Stimulated activated CD4-positive, alpha-beta T cell treated with anti-CD3 and anti-CD28 coated beads, Interleukin-1b, Interleukin-23, amount 100 ng/mL, for 1 hour (primary cell): ENCODE measurements at places on chromosomes 16 and 17.

- DNase-seq, result no peak
Measured at GRCh38 chr17:42985225-42985624, 4.9 kb downstream of the RUNDC1 start.

GRCh38 chr17:1996800-1997288 is 28.3 kb downstream of the RTN4RL1 start:
- DNase-seq, result no peak

- DNase-seq, result no peak
Measured at GRCh38 chr17:43020030-43020621, 2.1 kb downstream of the VAT1 start.

DNA sequence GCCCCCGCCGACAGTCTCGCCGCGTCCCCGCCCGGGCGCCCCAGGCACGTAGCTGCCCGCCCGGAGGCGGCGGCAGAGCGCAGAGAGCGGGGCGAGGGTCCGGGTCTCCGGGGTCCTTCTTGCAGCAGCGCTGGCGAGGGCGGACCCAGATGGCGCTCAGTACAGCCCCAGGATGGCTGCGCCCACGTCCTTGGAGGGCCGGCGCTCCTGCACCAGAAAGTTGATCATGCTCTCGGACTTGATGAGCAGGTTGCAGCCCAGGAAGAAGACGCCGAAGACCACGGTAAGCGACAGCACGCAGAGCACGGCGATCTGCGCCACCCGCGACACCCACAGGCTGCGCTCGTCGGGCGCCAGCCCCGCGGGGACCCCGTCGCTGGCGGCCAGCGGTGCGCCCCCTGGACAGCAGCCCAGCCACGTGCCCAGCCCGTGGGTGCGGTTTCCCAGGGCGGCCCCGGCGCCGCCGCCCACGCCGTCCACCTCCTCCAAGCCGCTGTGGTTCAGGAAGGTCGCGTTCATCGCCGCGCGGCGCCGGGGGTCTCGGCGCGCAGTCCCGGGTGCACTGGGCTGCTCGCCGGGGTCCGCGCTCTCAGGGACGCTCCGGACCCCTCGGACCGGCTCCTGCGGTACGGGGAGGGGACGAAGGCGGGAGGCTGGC is 435 bp downstream of the RPRML start:
- DNase-seq, result no peak

DNA sequence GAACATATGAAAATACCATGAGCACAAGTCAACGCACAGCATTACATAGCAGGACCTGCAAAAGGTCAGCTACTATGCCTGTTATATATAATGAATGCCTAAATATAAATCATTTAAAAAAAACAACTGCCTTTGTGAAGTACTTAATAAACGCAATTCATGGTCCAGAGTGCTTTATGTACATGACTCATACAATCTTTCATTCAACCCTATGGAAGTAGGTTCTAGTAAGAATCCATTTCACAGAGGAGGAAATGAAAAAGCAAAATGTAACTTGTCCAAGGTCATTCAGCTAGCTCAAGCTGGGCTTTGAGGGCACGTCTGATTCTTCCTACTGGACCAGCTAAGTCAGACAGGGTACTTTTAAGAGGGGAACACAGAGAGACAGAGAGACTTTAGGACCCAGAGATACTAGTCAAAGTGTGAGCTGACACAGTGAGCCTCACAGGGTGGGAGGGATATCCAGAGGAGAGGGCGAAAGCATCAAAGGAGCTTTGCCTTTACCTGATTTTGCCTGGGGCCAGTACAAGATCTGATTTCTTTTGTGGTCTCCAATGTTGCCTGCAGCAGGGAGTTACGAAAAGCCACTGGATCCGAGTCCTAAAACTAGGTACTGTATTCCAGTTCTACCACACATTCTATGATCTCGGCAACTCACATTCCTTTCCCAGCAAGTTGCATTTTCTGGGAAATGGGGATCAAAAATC is 83.4 kb upstream of the ZFHX3 start:
- no peak for DNase-seq

GRCh38 chr17:58322581-58323185 is 5.9 kb downstream of the TSPOAP1 start:
- DNase-seq, result no peak

DNA sequence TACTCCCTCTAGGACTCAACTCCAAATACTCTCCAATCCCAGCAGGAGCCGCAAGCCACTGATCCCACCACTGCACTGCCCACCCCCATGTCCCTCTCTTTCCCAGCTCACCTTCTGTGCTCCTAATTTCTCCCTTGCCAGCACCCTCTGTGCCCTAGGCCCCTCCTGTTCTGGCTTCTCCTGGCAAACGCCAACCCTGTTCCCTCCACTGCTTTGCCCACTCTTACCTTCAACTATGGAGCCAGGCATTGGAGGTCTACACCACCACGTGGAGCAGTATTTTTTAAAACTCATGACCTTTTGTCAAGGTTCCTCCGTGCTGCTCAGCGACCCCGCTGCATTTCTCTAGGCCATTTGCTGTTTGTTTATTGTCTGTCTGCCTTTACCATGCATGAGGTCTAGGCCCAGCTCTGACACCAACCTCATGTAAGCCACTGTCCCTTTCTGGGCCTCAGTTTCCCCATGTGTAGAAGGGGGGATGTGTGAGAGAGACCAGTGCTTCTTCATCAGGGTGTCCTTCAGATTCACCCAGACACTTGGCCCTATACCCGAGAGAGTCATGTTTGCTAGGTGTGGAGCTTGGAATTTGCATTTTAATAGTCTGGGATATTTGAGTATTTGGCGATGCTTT is 4.6 kb downstream of the CCDC102A start:
- DNase-seq, result no peak

DNA sequence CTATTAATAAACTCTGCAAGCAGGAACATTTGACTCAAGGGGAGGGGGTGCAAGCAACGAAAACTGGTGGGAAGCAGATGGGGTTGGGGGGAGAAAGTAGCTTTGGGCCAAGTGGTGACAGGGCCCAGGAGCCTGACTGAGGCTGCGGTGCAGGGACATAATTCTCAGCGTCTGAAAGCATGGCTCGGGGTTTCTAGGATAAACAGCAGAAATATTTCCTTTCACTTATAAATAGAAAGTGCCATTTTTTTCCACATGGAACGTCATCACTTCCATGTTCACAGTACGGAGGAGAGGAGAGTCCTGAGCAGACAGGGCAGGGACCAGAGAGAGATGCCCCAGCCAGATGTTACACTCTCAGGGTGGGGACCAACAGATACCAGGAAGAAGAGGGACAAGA is 197.1 kb downstream of the ZFHX3 start:
- DNase-seq, result no peak

DNA sequence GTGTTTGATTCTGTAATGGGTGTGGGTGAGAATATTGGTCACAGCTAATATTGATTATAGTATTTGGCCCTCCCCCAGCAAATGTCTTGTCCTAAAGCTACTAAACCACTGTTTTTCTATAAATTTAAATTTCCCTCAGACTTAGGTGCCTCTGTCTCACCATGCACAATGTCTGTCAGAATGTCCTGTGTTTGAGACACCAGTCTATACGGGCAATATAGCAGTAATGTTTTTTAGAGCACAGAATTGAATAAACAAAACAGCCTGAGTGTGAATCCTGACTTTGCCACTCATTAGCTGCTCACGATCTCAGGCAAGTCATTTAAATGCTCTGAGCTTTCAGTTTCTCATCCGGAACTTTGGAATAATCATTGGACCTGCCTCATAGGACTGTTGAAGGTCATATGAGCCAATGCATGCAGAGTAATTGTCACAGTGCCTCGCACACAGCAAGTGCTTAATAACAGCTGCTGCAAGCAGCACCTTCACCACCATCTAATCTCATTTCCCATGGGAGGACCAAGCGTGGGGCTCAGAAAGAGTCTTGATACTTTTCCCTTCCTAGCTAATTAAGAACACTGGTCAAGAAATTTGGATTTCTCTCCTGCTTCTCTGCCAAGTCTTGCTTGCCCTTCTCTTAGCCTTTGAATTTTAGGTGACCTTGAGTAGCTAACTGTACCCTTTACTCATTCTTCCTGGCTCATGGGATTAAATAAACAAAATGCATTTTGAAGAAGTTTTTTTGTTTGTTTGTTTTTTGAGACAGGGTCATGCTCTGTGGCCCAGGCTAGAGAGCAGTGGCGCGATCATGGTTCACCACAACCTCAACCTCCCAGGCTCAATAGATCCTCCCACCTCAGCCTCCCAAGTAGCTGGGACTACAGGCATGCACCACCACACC is 9.8 kb downstream of the HLF start:
- no peak for DNase-seq

GRCh38 chr16:56941092-56941491 is 9.2 kb downstream of the HERPUD1 start:
- DNase-seq, result no peak

DNA sequence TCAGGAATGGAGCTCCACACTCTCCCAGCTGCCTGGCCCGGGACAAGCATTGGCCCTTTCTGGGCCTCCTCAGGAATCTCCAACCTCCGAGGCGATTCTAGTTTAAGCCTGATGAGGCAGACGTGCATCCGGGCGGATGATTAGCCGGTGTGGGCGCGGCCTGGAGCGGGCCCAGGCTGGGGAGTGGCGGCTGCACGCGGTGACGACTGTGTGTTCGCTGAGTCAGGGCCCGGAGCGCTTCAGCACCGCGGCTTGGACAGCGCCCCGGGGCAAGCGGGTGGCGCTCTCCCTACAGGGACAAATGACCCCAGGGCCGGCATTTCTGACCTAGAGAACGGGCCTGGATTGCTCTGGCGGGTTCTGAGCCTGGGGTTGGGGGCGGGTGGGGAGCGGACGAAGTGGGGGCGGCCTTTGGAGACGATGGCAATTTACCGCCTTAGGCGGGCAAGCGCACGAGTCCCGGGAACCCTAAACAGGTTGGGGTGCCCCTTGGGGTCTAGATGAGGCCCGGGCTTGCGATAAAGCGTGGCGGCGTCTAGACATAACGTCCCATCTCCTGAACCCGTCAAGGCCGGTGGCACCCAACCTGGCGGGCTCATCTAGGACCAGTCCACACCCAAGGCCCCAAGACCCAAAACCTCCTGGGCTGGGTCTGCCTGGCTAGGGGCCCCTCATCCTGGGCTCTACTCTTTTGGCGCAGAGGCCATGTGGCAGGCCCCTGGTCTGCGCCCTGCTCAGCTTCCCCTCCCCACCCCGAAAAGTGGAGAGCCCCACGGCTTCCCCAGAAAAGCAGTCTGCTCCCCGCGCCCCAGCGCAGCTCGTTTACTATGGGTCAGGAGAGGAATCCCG is 22.3 kb upstream of the ZNHIT3 start:
- no peak for DNase-seq

GRCh38 chr16:79181419-79181818 is 419.1 kb downstream of the MAF start:
- no peak for DNase-seq

GRCh38 chr16:65534121-65534528 is 412.3 kb upstream of the CDH11 start:
- no peak for DNase-seq

DNA sequence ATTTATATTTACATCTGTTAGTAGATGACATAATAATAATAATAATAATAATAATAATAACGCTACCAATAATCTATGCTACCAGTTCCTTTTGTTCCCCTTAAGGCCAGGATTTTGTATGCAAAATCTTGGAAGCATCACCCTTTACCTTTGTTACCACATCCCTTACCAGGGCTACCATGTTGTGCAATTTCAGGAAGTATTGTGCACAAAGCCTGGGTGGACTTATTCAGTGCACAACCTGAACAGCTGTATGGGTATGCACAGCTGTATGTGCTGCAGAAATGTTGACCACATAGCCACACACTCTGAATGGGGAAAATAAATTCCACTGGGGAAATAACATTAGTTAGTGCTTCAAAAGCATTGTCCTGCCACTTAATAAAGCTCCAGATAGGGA is 19.9 kb upstream of the CALB2 start:
- DNase-seq, result no peak

DNA sequence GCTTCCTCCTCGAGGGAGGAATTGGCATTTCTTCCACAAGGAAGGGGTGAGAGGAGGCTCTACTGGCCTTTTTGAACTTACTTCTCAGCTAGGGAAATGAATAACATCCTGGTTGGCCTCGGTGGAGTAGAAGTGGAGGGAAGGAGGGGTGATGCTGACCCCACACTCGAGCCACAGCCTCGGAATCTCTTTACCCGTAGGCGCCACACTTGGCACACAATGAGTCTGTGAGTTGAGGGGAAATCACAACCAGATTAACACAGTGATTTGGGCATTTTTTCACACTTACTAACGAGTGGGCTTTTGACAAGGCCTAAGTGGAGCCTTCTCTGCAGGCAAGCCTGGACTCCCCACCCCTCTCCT is 47.3 kb upstream of the TBX2 start:
- DNase-seq, result no peak

DNA sequence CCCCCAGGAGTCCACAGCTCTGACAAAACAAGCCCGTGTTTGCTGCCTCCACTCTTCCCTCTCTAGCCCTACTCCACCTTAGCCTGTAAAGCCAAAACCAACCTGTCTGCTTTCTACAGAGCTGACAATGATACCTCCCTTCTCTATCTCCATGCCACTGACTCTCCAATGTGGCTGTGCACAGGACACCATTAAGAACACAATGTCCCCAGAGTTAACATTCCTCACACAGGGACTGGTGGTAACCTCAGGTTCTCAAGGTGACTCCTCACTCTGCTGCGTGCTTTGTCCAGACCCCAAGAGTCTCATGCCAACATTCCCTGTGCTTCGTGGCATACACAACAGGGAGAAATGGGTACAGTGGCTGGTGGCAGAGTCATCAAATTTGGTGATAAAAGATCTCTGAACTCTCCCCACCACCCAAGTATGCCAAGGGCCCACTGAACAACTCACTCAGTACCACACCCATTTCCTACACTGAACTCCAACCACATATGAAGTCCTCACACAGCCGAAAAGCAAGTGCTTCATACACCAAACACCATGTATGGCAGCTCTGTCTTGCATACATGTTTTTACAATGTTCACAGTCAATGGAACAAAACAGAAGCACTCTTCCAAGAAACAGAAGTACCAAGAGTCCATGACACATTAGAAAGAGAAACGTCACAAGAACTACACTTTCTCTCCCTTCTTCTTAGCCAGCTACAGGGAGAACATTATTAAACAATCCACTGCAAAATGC is 21.1 kb downstream of the CSNK2A2 start:
- no peak for DNase-seq

GRCh38 chr16:2008631-2009163 is 924 bp downstream of the ZNF598 start:
- no peak for DNase-seq

DNA sequence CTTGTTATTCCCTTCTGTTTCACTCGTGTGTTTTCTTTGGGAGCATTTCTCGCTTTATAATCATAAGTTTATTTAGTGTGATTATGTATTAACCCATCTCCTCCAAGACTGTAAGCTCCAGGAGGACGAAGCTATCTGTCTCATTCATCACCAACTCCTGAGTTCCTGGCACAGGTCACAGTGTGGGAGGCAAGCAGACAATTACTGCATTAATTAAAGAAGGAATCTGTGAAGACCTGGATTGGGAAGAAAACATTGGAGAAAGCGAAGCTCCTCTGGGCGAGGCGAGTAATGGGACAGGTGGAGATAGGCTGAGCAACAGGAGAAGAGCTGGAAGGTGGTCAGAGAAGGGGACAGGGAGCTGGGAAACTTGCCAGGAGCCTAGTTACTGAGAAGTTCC is 7.8 kb upstream of the CAMKK1 start:
- DNase-seq, result no peak

DNA sequence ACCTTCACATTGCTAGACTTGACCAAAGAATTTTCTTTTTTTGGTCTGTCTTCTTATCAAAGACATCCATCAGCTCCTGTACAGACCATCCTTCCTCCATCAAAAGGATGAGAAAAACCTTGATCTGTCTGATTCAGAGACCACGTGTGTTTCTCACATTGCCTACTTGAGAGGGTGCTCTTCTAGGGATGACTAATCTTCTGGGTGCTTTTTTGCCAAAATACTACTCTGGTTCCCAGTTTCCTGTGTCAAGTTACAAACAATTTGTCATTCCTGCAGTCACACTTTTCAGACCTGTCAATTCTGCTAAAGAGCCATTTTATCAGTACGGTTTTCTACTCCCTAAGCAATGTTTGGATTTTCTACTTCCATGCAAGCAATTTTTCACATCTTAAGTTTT is 492.2 kb downstream of the CDH11 start:
- no peak for DNase-seq
